ENCODE measurements at places on chromosomes 5 and 9. TPM values are rescaled to one million over a fixed set of nuclear protein-coding genes. Genes with fewer than 3 reads are reported as not detected.

The PKD2L2 gene
- not detected for total RNA-seq

The CDC20B gene
- total RNA-seq: not detected

The TAF11L10 gene
- total RNA-seq: not detected

The RXRA gene
- total RNA-seq: 49.5 TPM

The TLE1 gene
- total RNA-seq: 52.5 TPM

The BHMT2 gene
- total RNA-seq: 54.8 TPM

The LCN6 gene
- total RNA-seq: 16.0 TPM

The ZCCHC10 gene
- total RNA-seq: 19.9 TPM

The FCN1 gene
- 13.0 TPM for total RNA-seq

The SHROOM1 gene
- 13.4 TPM for total RNA-seq

The DRD1 gene
- total RNA-seq: 0.25 TPM

The CAVIN4 gene
- total RNA-seq: 0.13 TPM

The NMUR2 gene
- total RNA-seq: not detected

The IFNK gene
- not detected for total RNA-seq

The TRIM32 gene
- 22.6 TPM for total RNA-seq

The AQP3 gene
- total RNA-seq: 135 TPM

The DNAH5 gene
- 16.4 TPM for total RNA-seq

The MCTP1 gene
- 19.3 TPM for total RNA-seq

The ORM2 gene
- total RNA-seq: not detected

The CCL21 gene
- total RNA-seq: 92.8 TPM

The CYLC2 gene
- not detected for total RNA-seq

The SPINK6 gene
- total RNA-seq: not detected

The LCN9 gene
- total RNA-seq: not detected

The CARD6 gene
- total RNA-seq: 17.9 TPM

The GCNT4 gene
- 2.0 TPM for total RNA-seq

The STKLD1 gene
- total RNA-seq: 1.9 TPM

The PCDH1 gene
- total RNA-seq: 147 TPM

The BICD2 gene
- 25.2 TPM for total RNA-seq

The SLC22A4 gene
- 2.4 TPM for total RNA-seq

The SPINK13 gene
- 1.6 TPM for total RNA-seq

The IFNA21 gene
- not detected for total RNA-seq

The OMD gene
- total RNA-seq: 3.2 TPM

The MZB1 gene
- total RNA-seq: 49.6 TPM

The FOXD4 gene
- 0.60 TPM for total RNA-seq

The MAP3K1 gene
- total RNA-seq: 64.0 TPM

The PWWP2A gene
- total RNA-seq: 21.6 TPM

The TMEM174 gene
- 1.1 TPM for total RNA-seq

The AFAP1L1 gene
- total RNA-seq: 14.8 TPM

The PHF24 gene
- total RNA-seq: 0.98 TPM

The WWC1 gene
- 174 TPM for total RNA-seq

The GRXCR2 gene
- total RNA-seq: not detected

The PTGS1 gene
- total RNA-seq: 9.4 TPM

The GLRA1 gene
- not detected for total RNA-seq

The MEF2C gene
- 75.4 TPM for total RNA-seq

The ALG2 gene
- 38.7 TPM for total RNA-seq

Data from kidney (tissue), 22 donors.